Bone marrow (tissue), 2 donors: ENCODE measurements at places on chromosomes 12 and 14.

DNA sequence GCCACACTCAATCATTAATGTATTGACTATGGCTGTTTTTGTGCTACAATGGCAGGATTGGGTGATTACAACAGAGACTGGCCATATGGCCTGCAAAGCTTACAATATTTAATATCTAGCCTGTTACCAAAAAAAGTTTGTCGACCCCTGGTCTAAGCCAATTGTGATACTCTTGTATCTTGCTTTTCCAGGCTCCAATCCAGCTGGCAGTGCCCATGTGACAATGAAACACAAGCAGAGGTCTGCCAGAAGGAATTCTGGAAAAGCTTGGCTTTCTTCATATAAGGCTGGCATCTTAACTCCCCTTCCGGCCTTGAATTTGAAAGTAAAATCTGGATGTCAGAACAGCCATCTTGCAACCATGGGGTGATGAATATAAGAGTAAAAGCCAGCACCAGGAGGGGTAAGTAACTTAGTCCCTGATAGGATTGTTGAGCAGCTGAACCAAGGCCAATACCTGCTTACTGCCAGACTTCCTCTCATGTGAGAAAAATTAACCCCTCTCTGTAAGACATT is 458.7 kb downstream of the TMTC2 start:
- DNase-seq = no peak

DNA sequence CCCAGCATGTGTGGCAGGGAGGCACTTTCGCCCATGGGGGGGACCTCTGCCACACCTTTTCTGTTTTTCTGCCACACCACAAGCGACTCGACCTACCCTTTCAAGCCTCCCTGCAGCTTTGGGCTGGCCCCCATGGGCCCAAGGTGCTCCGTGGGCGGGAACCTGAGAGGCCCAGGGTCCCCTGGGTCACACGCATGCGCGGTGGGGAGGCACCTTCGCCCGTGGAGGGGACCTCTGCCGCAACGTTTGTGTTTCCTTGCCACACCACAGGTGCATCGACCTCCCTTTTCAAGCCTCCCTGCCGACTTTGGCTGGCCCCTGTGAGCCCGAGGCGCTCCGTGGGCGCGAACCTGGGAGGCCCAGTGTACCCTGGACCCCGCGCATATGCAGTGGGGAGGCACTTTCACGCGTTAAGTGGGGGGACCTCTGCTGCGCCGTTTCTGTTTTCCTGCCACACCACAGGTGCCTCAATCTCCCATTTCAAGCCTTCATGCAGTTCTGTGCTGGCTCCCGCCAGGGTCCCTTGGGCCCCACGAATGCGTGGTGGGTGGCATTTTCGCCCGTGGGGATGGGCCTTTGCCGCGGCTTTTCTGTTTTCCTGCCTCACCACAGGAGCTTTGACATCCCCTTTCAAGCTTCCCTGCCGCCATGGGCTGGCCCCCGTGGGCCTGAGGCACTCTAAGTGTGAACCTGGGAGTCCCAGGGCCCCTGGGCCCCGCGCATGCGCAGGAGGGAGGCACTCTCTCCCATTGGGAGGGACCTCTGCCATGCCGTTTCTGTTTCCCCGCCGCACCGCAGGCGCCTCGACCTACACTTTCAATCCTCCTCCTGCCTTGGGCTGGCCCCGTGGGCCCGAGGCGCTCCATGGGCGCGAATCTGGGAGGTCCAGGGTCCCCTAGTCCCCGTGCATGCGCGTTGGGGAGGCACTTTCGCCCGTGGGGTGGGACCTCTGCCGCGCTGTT is 332.2 kb downstream of the ALG10 start:
- DNase-seq = no peak

- no peak for DNase-seq
These were observed 364.7 kb downstream of the BCL11B start for GRCh38 chr14:98907271-98907670.

DNA sequence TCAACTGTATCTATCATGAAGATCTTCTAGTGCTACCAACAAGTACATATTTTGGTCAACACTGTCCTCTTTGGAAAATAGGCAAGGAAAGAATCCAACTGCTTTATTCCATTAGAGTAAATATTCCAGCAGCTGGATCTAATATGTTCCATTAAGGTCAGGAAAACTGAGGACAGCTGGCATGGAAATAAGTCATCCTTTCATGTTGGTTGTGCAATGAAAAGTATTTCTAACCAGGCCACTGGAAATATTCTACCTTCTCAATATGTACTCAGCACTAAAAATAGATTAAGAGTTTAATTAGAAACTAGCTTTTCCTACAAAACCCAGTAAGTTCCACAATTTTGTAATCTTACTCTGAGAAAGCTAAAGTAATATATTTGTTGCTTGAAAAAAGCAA is 19.6 kb downstream of the HIGD1C start:
- DNase-seq = no peak

DNA sequence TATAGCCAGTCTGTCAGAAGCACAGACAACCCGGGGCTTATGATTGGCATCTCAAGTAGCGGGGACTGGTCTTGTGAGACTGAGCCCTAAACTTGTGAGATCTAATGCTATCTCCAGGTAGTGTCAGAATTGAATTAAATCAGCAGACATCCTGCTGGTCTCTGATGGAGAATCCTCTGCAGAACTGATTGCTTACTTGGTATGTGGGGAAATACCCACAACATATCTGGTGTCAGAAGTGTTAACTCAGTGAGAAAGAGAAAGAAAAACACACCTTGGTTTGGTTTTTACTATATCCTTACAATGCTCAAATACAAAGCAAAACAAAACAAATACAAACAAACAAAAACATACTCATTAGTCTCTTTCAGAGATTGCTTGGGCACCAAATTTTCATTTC is 10.0 kb downstream of the SEL1L start:
- no peak for DNase-seq

GRCh38 chr12:12717586-12718380 is 615 bp downstream of the CDKN1B start:
- peak; percentile 69 for DNase-seq

GRCh38 chr12:45042599-45042998 is 8.3 kb downstream of the DBX2 start:
- DNase-seq = no peak
